Stimulated activated CD8-positive, alpha-beta memory T cell treated with anti-CD3 and anti-CD28 coated beads, Interleukin-15, amount 100 ng/mL, for 24 hours (primary cell): ENCODE measurements at places on chromosomes 12 and 14.

- no peak for DNase-seq
These were observed 330.7 kb downstream of the CACNA1C start for GRCh38 chr12:2383325-2384028.

DNA sequence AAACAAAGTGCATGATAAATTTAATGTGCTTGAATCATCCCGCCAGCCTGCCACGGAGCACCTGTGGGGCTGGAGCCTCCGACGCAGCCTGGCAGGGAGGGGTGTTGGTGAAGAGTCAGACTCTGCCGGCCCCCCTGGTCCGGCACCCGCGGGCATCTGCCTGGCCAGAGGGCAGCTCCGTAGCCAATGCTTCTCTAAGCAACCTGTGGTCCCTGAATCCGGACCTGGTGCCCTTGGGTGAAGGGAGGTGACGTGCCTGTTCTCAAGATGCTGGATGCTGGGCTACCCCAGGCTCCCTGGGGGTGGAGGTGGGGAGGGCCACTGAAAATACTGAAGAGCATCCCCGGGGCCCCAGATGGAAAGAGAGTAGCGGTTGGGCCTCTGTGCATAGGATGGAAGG, 158.6 kb upstream of the C14orf180 start:
- no peak for DNase-seq

GRCh38 chr12:71704920-71705319, 19.0 kb downstream of the TMEM19 start:
- no peak for DNase-seq

DNA sequence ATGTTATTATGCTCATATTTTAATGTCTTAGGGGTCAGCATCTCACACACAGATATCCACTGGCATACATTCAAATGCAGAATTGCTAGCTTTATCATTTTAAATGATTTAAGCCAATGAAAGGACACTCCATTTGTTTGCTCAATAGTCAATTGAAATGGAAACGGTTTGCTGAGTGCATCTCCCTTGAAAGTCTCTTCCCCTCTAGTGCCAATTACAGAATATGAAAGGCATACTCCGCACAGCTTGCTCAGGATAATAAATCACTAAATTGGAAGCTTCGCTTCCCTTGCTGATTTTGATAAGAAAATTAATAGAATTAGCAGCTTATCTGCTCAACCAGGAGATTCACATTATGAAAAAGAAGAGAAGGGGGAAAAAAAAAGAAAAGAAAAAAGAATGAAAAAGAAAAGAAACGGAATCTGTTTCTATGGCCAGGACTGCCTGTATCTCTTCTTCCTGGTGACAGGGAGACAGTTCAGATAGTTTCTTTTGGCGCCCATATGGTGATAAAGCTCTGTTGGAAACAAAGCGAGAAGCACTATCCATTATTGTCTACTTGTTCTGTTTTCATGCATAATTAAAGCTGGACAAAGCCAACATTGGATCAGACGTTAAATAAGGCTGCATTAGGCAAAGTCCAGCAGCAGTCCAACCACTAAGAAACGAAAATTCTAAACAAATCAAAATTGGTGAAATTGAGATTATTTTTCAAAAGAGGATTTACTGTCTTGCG, 225.0 kb downstream of the GXYLT1 start:
- DNase-seq: no peak

- DNase-seq: no peak
These were observed 147.2 kb downstream of the HELB start for GRCh38 chr12:66449531-66449930.

DNA sequence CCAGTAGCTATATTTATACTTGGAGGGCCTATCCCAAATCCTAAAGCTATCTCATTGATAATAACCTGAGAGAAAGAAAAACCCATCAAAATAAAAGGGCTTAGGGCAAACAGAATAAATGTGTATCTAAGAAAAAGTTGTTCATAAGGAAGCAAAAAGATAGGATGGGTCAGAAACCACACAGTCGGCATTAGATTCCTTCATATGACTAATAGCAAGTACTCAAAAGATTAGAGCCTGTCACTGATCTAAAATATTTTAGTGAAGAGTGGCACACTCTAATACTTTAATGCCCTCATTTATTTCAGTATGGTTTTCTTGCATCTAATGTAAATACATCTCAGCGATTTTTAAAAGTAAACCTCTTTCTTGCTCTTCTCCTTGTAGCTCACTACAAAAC, 17.1 kb upstream of the NAV3 start:
- DNase-seq: no peak

GRCh38 chr12:92403210-92404175, 257.8 kb upstream of the BTG1 start:
- DNase-seq: no peak

- DNase-seq: no peak
These were observed 21.2 kb upstream of the NINJ2 start for GRCh38 chr12:684416-684815.

GRCh38 chr12:4794491-4794890, 74.3 kb downstream of the GALNT8 start:
- DNase-seq: no peak

DNA sequence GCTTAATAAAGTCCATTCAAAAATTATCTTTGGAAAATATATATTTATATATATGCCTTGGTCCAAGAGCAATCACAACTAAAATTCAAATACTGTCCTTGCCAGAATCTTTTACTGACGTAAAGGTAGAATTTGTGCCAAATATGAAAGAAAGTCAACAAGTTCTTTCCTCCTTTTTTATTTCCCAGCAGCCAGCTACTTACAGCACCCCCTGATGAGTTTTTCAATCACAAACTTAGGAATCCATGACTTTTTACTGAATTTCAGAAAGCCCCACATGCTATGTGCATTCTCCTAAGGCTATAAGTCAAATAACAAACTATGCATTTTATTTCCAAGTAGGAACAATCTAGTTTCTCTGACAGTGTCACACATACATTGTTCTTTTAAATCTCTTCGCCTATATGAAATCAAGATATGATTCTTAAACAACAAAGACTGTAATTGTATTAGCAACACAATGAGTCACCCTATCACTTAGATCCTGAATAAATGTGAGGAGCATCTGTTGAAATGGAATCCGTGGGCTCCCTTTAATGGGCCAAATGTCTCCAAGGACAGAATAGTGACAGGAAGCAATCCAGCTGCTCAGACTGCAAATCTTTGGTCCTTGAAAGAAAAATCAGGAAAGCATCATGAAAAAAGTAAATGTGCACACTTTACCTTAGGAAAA, 271.4 kb downstream of the DUSP6 start:
- no peak for DNase-seq

- DNase-seq: no peak
These were observed 13.7 kb downstream of the YY1 start for GRCh38 chr14:100252684-100253083.

GRCh38 chr12:131505561-131505960, 205.3 kb upstream of the SFSWAP start:
- DNase-seq: no peak

DNA sequence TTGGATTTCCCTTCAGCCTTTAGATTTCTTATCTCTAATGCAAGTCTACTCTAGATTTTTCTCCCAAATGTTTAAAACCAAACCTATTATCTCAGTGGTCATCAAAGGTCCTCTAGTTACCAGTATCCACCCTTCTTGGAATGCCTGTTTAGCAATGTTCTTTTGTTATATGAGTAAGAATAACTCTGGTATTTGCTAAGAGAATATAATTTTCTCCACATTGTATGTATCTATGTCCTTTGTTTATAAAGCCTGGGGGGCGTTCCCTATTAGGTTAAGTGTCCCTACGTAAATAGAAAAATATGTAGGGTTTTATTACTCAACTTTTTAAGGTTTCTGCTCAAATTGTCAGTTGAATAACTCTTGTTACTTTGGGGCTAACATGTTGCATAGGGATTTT, 27.3 kb downstream of the PPM1A start:
- no peak for DNase-seq

GRCh38 chr12:125185740-125186470, 120.7 kb downstream of the AACS start:
- no peak for DNase-seq

DNA sequence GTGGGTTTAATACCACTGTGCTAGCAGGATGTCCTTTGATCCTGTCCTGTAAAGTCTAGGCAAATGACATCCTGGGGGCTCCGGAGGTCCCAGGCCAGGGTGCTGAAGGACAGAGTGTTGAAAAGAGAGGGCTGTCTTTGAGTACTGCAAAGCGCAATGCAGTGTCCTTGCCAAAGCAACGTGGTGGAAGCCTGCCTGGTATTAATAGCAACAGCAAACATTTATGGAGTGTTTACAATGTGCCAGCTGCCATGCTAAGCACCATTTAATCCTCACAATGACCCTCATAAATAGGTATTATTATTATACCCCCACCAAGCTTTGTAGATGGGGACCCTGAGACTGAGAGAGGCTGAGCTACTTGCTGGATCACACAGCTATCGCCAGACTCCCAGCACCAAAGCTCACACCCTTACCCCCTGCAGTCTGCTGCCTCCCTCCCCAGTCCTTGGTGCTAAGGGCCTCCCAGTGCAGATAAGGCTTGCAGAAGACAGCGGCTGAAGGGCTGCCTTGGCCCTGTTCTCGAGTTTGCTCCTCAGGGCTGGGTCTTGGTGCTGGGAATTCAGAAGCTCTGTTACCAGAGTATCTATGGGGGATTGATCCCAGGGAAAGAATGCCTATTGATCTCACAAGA, 427.7 kb downstream of the FUT8 start:
- DNase-seq: no peak

- DNase-seq: no peak
These were observed 195.4 kb upstream of the C14orf180 start for GRCh38 chr14:104383996-104384775.

DNA sequence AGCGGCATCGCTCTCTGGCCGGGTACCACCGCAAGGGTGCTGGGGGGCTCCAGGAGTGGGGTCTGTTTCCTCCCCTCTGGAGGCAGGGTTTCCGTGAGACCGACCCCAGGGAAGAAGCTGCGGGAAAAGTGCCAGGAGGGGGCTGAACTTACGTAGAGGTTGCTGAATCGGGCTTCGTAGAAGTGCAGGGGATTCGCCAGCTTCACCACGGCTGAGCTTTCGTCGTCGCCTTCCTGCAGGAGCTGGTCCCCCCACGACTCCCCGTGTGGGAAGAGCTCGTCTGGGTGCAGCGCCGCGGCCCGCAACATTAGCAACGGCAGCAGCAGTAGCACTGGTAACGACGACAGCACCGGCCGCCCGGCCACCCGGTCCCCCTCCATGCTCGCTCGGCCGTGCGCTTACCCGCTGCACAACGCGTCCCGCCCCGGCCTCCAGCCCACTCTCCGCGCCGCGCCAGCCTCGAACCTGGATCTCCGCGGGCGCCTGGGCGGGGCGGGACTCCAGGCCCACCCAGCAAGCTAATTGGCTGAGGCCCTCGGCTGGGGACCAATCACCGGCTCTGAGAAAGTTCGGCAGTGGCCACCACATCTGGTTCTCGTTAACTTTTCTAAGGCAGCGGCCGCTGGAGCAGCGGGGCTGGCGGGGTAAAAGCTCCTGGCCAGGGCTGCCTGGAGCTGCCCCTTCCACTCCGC, at the start of gene NID2:
NID2 (minus strand) TSS at position 445 of the 692 bp plus-strand sequence; CDS start at position 380, 65 bp downstream.
- DNase-seq: peak; percentile 29

DNA sequence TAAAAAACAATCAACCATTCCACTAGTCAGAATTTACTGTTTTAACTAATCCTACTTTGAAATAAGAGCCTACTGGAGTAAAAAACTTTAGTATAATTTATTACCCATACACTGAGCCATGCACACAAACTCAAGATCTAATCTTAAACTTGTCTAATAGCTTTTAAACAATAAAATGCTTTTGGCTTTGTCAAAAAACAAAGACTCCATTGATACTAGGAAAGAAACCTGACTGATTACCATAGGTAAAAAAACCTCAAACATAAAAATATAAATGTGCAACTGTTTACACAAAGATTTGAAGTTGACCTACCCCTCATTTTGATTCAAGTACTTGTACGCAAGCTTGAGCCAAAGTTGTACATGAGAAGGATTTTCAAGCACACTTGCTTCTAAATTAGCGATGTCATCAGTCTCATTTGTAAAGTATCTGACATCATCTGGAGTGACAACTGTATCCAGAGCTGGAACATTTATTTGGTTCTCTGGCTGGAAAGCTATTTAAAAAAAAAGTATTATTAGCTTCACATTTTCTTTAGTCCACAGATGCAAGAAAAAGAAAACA, 36.1 kb downstream of the ZFC3H1 start:
- DNase-seq: no peak

DNA sequence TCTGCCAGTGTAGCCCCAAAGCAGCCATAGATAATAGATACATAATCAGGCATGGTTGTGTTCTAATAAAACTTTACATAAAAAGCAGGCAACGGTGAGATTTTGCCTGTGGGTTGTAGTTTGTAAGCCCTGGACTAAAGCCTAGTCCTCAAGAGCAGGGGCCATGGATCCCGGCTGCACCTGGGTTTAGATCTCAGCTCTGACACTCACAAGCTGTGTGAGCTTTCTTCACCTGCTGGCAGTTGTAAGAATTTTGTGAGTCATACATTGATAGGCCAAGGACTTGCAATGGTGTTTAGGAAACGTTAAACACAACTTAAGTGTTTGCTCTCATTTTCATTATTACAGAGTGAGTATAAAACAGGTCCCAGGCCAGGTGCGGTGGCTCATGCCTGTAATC, 395.8 kb upstream of the TBX3 start:
- DNase-seq: no peak

DNA sequence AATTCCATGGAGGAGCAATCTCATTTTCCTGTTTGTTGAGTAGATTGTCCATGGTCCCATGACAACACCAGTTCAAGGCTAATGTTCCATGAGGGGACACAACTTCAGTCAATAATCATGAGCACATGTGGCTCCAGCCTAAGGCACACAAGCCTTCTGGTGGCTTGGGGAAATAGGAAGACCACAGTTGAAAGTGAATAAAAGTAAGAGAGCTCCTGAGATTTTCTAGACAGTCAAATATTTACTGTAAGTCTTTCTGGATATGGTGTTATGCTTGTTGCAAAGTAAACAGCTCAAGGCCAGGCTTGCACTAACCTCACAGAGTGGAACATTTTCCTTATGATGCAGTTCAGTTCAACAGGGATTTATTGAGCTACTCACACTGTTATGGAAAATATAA, 206.9 kb upstream of the SLC38A2 start:
- no peak for DNase-seq

- DNase-seq: peak; percentile 75
These were observed 1.1 kb downstream of the YY1 start for GRCh38 chr14:100239840-100240667.

- no peak for DNase-seq
These were observed 22.0 kb downstream of the SLC25A21 start for GRCh38 chr14:37150414-37150813.

- DNase-seq: no peak
These were observed 50.8 kb downstream of the RPS6KA5 start for GRCh38 chr14:91009501-91010152.

DNA sequence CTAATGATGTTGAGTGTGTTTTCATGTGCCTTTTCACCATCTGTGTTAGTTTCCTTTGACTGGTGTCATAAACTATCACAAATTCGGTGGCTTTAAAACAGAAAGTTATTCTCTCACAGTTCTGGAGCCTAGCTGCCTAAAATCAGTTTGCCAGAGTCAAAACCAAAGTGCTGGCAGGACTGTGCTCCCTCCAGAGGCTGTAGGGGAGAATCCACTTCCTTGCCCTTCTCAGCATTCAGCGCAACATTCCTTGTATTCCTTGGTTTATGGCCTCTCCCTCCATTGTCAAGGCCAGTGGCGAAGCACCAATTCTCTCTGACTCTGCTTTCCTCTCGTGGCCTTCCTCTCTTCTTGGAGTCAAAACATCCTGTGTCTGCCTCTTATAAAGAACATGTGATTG, 174.2 kb upstream of the PDE3A start:
- no peak for DNase-seq
